ENCODE measurements at places on chromosomes 5 and 9.

GRCh38 chr9:1721196-1721595 lies 294.0 kb upstream of the SMARCA2 start:
- no peak for DNase-seq

DNA sequence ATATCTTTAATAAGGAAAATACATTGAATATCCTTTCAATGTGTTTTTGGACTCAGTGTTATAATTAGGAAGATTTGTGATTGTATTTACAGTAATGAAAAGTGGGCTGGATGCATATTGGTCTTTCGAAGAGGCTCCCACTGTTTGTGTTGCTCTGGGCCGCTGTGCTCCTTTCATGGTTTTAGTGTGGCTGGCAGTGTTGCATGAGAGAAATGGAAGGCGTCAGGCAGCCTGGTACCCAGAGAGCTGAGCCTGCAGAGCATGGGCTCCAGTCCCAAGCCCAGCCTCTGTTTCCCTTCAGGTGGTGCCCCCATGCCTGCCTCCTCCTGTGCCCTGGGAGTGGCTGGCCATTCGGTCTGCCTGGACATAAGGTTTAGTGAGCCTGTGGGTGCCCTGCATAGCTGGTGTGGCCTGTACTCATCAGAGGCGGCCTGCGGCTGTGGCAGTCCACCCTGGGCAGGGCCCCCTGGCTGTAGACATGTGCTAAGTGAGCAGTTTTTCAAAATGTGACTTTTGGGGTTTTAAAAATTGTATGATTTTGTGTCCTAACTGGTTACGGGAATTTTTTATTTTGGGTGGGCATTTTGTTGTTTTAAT lies 27.4 kb upstream of the FAM120AOS start:
- DNase-seq = no peak

GRCh38 chr5:109506556-109506955 lies 96.8 kb upstream of the PJA2 start:
- no peak for DNase-seq

DNA sequence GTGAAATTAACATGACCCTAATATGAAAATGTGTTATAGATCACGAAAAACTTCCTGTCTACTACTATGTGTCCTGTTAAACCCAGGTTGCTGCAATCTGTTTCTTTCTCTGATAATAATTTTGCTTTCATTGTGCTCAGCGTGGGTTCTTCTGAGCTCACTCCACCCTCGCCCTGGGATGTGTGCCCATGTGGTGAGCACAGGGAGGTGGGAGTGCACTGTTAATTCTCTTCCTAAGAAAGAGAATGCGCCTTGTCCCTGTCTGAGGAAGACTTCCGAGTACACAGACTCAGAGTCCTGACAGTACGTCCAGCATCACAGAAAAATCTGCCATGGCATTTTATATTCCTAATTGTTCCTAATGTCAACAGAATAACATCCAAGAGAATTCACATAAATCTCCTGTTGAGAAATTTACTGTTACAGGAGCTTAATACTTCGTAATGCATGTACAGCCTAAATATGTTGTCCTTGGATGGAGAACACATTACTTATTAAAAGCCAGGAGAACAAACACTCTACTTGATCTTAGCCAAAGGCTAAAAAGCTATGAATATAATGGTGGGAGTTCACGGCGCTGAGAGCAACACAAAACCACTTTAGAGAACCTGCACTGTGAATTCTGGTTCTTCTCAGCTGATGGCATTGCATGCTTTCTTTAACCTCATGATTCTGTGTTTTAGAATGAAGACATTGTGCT lies 102.6 kb downstream of the PDE4D start:
- DNase-seq = no peak

GRCh38 chr5:27267209-27267824 lies 228.9 kb upstream of the CDH9 start:
- no peak for DNase-seq

- no peak for DNase-seq
Measured at GRCh38 chr9:137749511-137749910, 128.1 kb upstream of the CACNA1B start.

DNA sequence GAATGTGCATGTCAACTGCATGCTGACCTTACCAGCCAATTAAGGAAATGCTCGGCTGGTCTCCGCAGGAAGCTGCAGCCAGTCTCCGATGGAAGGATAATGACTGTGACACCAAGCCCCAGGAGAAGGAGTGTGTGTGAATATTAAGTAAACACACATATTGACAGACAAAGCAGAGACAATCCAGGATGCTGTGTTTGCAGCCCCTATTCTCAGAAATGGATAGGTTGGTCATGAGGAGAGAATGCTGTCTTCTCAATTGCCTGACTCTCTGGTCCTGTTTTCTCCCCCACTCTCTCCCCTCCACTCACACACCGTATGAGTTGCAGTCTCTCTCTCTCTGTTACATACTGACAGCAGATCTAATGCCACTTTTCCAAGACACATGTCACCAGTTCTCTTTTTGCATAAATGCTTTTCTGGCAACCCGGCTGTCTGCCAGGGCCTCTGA lies 85.7 kb downstream of the EPB41L4A start:
- no peak for DNase-seq

GRCh38 chr5:165425594-165425993 lies 1920.2 kb downstream of the MAT2B start:
- no peak for DNase-seq

GRCh38 chr5:359301-359897 lies 37.9 kb downstream of the AHRR start:
- DNase-seq = no peak
